GM23248 (cell line): ENCODE measurements at places on chromosomes 6 and 20.

DNA sequence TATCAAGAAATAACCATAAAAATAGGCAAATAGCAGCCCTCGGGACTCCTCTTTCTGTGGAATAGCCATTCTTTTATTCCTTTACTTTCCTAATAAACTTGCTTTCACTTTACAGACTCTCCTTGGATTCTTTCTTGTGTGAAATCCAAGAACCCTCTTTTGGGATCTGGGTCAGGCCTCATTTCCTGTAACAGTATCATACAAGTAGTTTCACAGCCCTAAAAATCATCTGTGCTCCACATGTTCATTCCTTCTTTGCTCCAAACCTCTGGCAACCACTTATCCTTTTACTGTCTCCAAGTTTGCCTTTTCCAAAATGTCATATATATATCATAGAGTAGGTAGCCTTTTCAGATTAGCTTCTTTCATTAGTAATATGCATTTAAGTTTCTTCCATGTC is 13.5 kb upstream of the NT5E start:
- DNase-seq: peak; percentile 67

DNA sequence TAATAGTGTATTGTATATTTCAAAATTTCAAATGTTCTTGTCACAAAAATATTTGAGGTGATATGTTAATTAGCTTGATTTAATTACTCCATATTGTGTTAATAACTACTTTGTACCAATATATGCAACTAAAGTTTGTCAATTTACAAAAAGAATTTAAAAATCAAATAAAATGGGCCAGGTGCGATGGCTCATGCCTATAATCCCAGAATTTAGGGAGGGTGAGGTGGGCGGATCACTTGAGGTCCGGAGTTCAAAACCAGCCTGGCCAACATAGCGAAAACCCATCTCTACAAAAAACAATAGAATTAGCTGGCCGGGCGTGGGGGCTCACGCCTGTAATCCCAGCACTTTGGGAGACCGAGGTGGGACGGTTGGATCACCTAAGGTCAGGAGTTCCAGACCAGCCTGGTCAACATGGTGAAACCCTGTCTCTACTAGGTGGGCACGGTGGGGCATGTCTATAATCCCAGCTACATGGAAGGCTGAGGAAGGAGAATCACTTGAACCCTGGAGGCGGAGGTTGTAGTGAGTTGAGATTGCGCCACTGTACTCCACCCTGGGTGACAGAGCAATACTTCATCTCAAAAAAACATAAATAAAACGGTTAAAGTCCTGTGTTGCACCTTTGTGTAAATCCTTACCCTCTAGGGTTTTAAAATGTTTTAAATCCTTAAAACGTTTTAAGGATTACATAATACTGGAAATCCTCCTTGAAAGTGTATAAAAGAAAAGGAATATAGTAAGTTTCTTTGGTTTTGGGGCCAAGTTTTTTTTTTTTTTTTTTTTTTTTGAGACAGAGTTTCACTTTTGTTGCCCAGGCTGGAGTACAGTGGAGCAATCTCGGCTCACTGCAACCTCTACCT is 4.0 kb downstream of the HSPA1B start:
- peak; percentile 15 for DNase-seq

- DNase-seq: no peak
Observed at GRCh38 chr20:1124421-1124820, 6.0 kb downstream of the PSMF1 start.

DNA sequence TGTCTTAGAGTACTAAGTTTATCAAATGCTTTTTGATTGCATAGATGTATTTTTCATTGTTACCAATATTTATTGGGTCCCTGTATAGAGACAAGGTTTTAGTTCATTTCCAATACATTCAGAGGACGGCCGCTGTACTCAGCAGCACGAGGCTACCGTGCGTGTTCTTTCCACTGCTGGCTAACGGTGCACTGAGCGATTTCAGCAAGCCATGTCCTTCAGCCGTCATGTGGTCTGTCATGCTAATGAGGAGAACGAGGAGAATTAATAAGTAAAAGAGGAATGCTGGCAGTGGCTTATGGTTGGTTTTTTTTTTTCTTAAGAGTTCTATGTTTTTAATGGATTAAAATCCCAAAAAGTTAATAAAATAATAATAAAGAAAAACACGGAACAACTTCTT is 253.6 kb downstream of the ARID1B start:
- DNase-seq: no peak

DNA sequence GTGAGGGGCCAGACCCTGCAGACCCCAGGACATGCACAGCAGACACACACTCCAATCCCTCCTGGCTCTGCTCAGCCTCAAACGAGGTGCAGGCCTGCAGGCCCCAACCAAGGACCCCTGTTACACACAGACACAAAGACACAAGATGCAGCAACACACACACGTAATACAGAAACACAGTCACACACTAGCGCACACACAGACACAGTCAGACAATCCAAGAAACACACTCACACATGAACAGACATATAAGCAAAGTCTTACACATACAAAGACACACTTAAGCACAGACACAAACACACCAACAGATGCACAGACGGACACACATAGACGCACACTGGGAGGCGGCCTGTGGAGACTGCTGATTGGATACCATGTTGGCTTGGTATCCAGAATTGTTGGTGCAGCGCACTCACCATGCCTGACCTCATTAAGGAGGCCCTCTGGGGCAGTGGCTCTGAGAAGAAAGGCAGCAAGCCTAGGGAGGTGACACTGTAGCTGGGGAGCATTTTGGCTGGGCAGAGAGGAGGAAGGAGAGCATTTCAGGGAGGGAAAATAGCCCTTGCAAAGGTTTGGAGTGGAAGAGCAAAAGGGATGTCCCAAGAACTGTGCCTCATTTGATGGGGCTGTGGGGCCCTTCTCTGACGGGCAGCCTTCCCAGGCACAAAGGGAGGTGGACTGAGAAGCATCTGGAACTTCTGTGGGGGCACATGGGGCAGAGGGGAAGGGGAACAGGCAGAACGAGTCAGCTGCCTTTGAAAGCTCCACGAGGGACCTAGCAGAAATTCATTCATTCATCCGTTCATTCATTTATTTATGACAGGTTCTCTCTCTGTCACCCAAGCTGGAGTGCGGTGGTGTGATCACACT is 1.4 kb upstream of the HSPA12B start:
- DNase-seq: peak; percentile 10

GRCh38 chr6:63610944-63611343 is 24.7 kb upstream of the PHF3 start:
- DNase-seq: no peak

DNA sequence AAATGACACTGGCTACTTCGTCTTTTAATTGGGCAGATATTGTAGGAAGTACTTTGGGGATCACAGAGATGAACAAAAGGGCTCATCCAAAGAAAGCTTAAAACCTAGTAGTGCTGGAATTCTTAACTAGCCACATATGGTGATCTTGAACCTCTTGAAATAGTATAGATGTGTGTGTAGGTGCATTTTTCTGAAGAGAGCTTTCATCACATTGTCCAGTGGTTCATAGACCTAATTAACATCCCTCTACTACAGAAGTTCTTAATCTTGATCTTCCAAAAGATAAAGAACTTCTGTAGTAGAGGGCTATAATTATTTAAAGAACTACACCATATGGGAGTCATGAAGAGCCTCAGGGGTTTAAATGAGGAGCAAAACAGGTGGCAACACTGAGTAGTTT is 2.3 kb upstream of the PRIM2 start:
- no peak for DNase-seq

GRCh38 chr6:2977799-2978590 is 6.6 kb upstream of the SERPINB6 start:
- no peak for DNase-seq

DNA sequence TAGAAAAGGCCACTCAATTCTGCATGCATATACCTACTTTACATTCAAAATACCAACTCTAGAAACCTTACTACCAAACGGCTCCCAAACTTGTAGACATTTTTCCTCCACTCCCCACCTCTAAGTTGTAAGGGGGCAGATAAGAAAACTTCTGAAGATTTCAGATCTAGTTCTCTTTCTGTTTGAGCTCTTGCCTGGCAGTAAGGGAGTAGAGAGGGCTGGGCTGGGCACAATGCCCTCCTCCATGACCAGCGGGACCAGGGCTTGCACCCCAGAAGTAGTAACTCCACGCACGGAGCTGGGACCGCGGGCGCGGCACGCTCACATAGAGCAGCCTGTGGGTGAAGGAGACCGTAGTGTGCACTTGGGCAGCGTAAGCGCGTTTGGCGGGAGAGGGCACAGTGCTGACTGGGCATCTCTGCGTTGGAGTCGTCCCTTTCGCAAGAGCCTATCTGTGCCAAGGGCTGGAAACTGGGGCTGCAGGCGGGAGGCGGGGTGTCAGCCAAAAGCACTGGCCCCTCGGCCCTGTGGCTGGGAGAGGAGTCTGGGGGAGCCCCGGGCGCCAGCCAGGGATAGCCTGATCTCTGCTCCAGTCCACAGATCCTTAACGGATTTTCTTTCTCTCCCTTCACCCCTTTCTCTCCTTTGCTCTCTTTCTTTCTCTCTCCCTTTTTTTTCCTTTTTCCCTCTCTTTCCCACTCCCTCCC is 32.4 kb downstream of the PHACTR1 start:
- peak; percentile 27 for DNase-seq

DNA sequence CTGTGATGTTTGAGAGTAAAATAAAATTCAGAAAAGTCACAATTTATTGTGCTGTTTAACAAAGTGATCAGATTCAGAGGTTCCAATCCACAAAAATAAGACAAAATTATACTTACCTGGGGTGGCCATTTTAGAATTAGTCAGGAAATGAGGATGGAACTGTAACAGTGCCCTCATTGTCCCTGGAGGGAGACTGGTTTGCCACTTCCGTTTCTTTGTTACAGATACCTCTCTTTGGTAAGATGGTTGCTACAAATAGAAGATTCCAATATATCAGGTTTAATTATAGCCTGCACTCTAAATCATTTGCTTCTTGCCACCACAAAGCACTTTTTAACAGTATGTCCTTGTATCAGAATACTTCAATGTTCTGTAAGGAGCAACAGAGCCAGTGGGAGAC is 95.6 kb downstream of the CTNNBL1 start:
- DNase-seq: no peak

DNA sequence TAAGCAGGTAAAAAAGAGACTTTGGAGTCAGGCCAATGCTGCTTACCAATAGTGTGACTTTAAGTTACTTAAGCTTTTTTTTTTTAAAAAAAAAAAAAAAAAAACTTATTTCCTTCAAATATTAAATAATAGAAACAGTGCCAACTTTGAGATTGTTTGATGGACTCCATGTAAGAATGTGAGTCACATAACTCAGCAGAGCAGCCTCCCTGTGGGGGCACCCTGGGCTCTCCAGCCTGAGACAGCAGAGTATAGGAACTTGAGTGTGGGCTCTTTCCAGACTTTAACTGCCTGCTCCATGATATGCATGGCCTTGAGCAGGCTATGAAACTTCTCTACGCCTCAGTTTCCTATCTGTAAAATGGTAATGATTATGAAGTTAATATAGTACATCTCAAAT is 113.3 kb upstream of the SAMD5 start:
- peak; percentile 38 for DNase-seq

- DNase-seq: peak; percentile 47
Observed at GRCh38 chr20:2109425-2110210, 8.0 kb downstream of the STK35 start.

DNA sequence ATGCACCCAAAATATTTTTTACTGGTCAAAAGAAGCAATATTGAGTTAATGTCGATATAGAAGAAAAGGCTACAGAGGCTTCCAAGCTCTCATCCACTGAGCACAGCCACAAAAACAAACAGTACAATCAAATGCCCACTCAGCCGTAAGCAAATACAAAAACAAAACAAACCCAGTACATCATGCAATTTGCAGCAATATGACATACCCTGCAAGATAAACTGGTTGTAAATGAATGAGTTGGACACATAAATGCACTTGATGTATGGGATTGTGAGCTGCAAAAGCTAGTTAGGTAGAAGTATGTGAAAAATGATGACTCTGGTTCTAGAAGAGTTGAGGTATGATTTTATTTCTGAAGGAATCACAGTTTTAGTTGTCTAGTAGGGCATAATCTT is 83.9 kb downstream of the SESN1 start:
- DNase-seq: no peak

DNA sequence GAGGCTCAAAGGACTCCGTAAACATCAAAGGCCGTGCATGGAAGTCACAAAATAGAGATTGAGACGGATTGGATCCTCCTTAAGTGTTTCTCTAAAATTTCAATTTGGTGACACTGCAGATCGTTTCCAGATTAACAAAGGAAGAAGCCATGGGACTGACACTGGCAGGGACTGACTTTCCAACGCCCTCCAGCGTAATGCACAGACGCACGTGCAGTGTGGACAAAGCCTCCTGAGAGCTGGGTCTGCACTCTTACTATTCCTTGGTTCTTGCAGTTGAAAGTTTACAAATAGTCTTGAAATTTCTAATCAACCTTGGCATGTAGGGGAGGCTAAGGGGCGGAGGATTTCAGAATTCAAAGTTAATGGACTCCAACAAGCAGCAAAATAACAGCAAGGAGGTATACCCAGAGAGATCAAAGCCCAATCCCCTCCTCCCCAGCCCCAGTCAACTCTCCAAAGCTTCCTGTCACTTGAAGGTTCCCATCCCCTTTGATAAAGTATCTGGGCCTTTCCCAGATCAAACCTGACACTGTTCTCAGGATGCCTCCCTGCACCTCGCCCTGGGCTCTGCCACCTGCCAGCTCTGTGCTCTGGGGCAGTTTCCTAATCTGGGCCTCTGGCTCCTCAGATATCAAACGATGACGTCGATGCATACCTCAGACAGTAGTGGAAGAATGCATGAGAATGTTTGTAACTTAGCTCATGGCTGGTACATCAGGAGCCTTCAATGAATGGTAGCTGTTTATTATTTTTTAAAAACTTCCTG is 106.5 kb upstream of the TRAF3IP2 start:
- peak; percentile 74 for DNase-seq

DNA sequence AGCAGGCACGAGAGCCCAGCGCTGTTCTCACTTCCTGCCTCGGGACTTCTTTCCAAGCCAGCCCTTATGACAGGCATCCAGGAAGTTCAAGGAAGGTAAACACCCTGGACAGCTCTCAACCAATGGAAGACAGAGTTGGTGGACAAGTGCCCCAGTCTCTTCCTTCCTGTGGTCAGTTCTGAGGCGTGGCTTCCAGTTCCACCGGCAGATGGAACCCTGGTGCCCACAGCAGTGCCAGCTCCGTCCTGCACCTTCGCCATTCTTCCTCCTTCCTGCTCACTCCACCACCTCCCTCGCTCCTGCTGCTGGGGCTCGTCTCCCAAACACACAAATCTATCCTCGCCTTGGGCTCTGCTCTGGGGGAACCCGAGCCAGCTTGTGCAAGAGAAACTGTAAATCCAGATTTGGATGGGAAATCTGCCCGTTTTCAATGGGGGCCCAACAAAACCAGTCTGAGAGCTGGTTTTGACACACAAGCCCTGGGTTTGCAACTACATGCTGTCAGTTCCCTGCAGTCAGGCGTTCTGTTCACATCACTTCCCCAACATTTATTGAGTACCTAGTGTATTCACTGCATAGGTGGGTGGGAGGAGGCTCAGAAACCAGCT is 162.7 kb downstream of the GRM4 start:
- DNase-seq: peak; percentile 34

GRCh38 chr20:34945315-34946077 is 10.1 kb downstream of the GSS start:
- no peak for DNase-seq
